CD4-positive, alpha-beta T cell (primary cell): ENCODE measurements at places on chromosomes 1 and 21.

- no peak for DNase-seq
Measured at GRCh38 chr1:15950302-15950701, 25.6 kb downstream of the ZBTB17 start.

GRCh38 chr1:22788254-22788661 lies 77.6 kb downstream of the EPHB2 start:
- no peak for DNase-seq

GRCh38 chr1:152623203-152623844 lies 421 bp upstream of the LCE3A start:
- no peak for DNase-seq

- no peak for DNase-seq
Measured at GRCh38 chr1:51264451-51264850, 28.4 kb downstream of the RNF11 start.

DNA sequence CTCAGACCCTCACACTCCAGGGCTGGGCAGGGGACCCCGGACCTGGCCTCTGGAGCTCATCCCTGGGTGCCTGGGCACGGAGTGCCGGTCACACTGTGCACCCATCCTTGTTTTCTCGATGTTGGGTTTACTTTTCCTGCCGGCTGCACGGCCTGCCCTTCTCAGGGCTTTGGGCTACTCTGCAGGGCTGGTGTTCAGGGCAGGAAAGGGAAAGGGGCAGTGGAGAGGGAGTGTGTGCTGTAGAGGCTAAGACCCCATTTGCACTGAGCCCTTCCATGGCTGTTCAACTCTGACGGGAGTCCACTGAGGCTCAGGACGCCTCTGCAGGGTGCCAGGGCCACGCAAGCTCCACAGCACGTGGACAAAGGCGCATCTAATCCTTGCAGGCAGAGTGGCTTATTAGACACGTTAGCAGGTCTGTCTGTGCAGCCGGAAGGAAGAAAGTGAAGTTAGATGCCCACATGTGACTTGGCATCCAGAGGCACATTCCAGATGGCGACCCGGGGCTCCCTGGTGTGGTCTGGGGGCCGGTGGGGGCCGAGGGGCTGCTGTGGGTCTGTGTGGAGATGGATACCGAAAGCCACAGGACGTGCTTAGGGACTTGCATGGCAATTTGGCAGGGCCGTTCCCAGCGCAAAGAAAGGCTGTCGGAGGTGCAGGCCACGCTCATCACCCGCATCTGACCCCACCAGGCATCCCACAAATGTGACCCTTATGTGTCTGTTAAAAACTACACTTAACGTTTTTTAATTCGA lies 33.6 kb downstream of the COL18A1 start:
- no peak for DNase-seq

- no peak for DNase-seq
Measured at GRCh38 chr1:32900371-32900955, 726 bp downstream of the TMEM54 start.

DNA sequence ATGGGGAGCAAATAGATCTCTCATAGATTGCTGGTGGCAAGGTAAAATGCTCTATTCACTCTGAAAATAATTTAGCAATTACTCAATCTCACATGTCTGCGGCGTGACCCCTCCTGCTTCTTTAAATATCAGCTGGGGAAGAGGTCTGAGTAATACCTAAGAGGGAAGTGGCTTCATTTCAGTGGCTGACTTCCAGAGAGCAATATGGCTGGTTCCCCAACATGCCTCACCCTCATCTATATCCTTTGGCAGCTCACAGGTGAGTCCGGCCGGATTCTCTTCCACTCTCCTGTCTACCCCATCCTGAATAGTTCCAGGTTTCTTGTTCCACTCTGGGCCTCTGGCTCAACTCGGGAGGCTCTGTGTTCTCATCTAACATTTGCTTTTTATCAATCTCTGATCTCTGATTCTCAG lies at the start of gene SLAMF7:
Gene SLAMF7 (plus strand): TSS at position 150 of the 414 bp plus-strand sequence. CDS start 55 bp downstream, at position 205.
- no peak for DNase-seq

DNA sequence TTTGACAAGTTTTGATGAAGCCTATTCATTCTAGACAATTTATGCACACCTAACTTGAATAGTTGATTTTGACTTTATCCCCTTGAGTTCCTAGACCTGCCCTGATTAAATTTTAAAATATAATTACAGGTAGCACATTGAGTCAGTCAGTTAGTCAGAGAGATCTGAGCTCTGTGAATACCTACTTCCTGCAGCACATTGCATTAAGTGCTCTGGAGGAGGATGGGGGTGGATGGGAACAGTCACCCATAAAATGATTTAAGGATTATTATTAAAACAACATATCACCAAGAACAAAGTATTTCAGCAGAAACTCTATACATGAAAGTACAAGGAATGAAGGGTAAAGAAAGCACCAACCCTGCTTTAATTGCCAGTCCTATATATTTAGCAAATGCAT lies 11.8 kb upstream of the RPF1 start:
- DNase-seq, result no peak

DNA sequence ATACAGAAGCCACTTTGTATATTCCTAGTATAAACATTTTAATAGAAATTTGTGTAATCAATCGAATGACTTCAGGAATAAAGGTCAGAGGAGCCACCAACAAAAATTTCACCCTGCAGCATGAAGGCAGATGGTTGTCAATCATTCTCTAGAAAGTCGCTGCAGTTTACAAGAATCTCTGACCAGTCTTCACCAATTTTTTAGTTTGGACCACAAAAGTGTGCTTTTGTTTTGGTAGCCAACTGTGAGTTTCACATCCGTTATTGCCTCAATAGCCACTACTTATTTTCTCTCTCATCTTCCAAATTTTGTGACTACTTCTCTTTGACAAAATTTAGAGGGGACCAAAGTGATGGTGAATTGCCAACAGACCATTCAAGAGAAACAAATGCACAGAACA lies 1155.6 kb downstream of the AMY1C start:
- no peak for DNase-seq
